Activated T-helper 2 cell treated with anti-CD3 and anti-CD28 coated beads, Interferon-gamma antibody, Interleukin-2, Interleukin-4, amounts not matched to agents 10 μg/mL and 5 μg/mL and 100 μg/mL, durations not matched to agents 14 hours and 24 hours and 36 hours (primary cell): ENCODE measurements at places on chromosomes 16 and 17. TPM values are rescaled to one million over a fixed set of nuclear protein-coding genes. Genes with fewer than 3 reads are reported as not detected.

- no peak overlapping the region for H3K27ac ChIP-seq
- no peaks in the 10 kb centered on the region for H3K27me3 ChIP-seq
- no peaks in the 10 kb centered on the region for H3K36me3 ChIP-seq
- H3K4me1 ChIP-seq: no peaks in the 10 kb centered on the region
- H3K4me3 ChIP-seq: no peak overlapping the region
Measured at GRCh38 chr16:35196313-35196712, 1736.9 kb downstream of the TP53TG3F start.

- H3K27me3 ChIP-seq: peaks cover 9% of the 10 kb centered on the region
- no peaks in the 10 kb centered on the region for H3K36me3 ChIP-seq
- H3K4me1 ChIP-seq: no peaks in the 10 kb centered on the region
- no peak for DNase-seq
- no peak overlapping the region for H3K4me3 ChIP-seq
Measured at GRCh38 chr16:77569406-77569805, 134.6 kb upstream of the ADAMTS18 start.

DNA sequence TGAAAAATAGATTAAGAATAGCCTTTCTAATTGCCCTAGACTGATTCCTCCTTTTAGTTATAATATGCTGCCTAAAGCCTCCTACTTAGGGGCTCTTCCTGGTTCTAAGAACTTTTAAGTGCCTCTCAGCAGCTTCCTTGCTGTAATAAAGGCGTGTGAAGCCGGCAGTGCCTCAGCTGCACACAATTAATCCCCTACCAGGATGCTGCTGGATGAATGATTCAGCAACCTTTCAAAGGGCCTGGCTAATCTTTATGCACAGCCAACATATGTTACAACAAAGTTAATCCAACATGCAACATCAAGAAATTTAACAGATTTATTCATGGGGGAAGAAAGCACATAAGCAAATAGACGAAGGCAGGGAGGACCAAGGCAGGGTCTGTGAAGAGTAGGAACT, 145.2 kb downstream of the PMP22 start:
- no peaks in the 10 kb centered on the region for H3K27me3 ChIP-seq
- H3K4me3 ChIP-seq: no peak overlapping the region
- H3K27ac ChIP-seq: no peak overlapping the region
- no peak for DNase-seq

GRCh38 chr17:39939588-39940419, 12.3 kb downstream of the LRRC3C start:
- peak overlapping the region; percentile 38 for H3K4me3 ChIP-seq
- H3K27ac ChIP-seq: peak overlapping the region; percentile 80
- peaks cover 22% of the 10 kb centered on the region for H3K4me1 ChIP-seq
- H3K36me3 ChIP-seq: no peaks in the 10 kb centered on the region

DNA sequence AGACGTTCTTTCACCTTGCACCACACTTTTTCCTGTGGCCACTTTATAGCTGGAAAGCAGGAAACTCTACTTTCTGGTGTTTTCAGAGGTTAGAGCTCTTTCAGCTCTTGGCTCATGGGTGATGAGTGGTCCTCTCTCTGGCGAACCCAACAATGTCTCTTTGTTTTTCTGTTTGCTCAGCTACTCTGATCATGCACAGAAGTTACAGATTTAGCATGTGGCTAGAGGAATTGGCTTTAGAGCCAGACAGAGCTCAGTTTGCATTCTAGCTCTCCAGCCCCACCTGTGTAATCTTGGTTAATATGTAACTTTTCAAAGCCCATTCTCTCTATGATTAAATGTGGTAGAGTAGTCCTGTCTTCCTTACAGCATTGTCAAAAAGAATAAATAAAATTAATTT, 225.2 kb downstream of the HAPSTR1 start:
- H3K27ac ChIP-seq: no peak overlapping the region
- H3K4me1 ChIP-seq: no peaks in the 10 kb centered on the region
- H3K4me3 ChIP-seq: no peak overlapping the region
- H3K27me3 ChIP-seq: no peaks in the 10 kb centered on the region
- no peaks in the 10 kb centered on the region for H3K36me3 ChIP-seq

DNA sequence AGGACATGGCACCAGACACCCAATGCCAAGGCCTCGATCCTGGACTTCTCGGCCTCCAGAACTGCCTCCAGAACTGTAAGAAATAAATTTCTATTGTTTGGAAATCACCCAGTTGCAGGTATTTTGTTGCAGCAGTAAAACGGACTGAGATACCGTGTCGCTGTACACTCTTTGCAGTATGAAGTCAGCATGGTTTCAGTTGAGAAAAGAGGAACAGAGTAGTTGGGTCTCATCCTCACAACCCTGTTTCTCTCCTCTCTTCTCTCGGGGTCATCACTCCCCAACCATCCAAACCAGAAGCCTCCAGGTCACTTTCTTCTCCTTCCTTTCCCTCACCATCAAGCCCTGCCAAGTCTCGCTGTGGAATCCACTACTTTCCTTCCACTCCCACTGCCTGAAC, 77.8 kb downstream of the ADCY9 start:
- no peak overlapping the region for H3K4me3 ChIP-seq
- no peaks in the 10 kb centered on the region for H3K4me1 ChIP-seq
- no peak for DNase-seq
- H3K36me3 ChIP-seq: no peaks in the 10 kb centered on the region

GRCh38 chr17:40316571-40317344, 7.8 kb downstream of the RARA start:
- H3K27ac ChIP-seq: peak overlapping the region; percentile 5
- H3K27me3 ChIP-seq: no peaks in the 10 kb centered on the region
- H3K4me1 ChIP-seq: peaks cover 57% of the 10 kb centered on the region
- no peaks in the 10 kb centered on the region for H3K36me3 ChIP-seq
- H3K4me3 ChIP-seq: no peak overlapping the region

- no peak for DNase-seq
- H3K36me3 ChIP-seq: no peaks in the 10 kb centered on the region
- H3K27me3 ChIP-seq: no peaks in the 10 kb centered on the region
- peak overlapping the region; percentile 48 for H3K4me3 ChIP-seq
- H3K27ac ChIP-seq: peak overlapping the region; percentile 77
- H3K4me1 ChIP-seq: peaks cover 50% of the 10 kb centered on the region
Measured at GRCh38 chr16:85988723-85989313, 89.9 kb downstream of the IRF8 start.

- no peaks in the 10 kb centered on the region for H3K27me3 ChIP-seq
- no peak for DNase-seq
- no peak overlapping the region for H3K4me3 ChIP-seq
- peaks cover 14% of the 10 kb centered on the region for H3K4me1 ChIP-seq
Measured at GRCh38 chr16:85575920-85576319, 37.2 kb upstream of the GSE1 start.

- DNase-seq: no peak
- no peak overlapping the region for H3K4me3 ChIP-seq
- H3K4me1 ChIP-seq: peaks cover 25% of the 10 kb centered on the region
- peaks cover 23% of the 10 kb centered on the region for H3K36me3 ChIP-seq
- H3K27ac ChIP-seq: no peak overlapping the region
Measured at GRCh38 chr16:24035127-24035842, 199.5 kb downstream of the PRKCB start.

DNA sequence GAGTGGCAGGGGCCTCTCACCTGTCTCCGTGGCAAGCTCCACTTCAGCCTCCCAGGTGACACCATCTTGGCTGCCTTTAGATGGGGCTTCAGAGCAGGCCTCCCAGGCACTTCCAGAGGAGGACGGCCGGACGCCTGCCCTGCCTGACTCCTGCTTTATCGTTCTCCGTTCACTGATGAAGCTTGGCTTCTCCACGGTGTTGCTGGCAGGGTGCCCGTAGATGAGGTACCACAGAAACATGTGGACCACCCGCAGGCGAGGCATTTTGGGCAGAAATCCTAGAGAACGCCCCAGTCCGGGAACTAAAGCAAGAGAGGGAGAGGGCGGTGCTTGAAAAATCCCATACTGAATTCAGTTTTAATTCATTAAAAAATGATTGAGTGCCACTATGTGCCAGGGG, 54.5 kb downstream of the GTF3C1 start:
- no peak overlapping the region for H3K27ac ChIP-seq
- no peak overlapping the region for H3K4me3 ChIP-seq
- peaks cover 53% of the 10 kb centered on the region for H3K36me3 ChIP-seq
- H3K4me1 ChIP-seq: no peaks in the 10 kb centered on the region
- no peaks in the 10 kb centered on the region for H3K27me3 ChIP-seq
- DNase-seq: no peak

- H3K36me3 ChIP-seq: peaks cover 44% of the 10 kb centered on the region
- peak overlapping the region; percentile 86 for H3K4me3 ChIP-seq
- peaks cover 47% of the 10 kb centered on the region for H3K4me1 ChIP-seq
- H3K27ac ChIP-seq: peak overlapping the region; percentile 75
Measured at GRCh38 chr17:67244431-67245072, 444 bp downstream of the HELZ start.

- H3K27ac ChIP-seq: no peak overlapping the region
- H3K4me3 ChIP-seq: no peak overlapping the region
- no peak for DNase-seq
- no peaks in the 10 kb centered on the region for H3K36me3 ChIP-seq
- H3K27me3 ChIP-seq: no peaks in the 10 kb centered on the region
Measured at GRCh38 chr16:68257251-68257905, 6.9 kb upstream of the SLC7A6 start.

GRCh38 chr16:6969594-6969993, 363.1 kb upstream of the RBFOX1 start:
- no peaks in the 10 kb centered on the region for H3K27me3 ChIP-seq
- H3K36me3 ChIP-seq: no peaks in the 10 kb centered on the region
- no peaks in the 10 kb centered on the region for H3K4me1 ChIP-seq
- H3K27ac ChIP-seq: no peak overlapping the region
- no peak for DNase-seq

DNA sequence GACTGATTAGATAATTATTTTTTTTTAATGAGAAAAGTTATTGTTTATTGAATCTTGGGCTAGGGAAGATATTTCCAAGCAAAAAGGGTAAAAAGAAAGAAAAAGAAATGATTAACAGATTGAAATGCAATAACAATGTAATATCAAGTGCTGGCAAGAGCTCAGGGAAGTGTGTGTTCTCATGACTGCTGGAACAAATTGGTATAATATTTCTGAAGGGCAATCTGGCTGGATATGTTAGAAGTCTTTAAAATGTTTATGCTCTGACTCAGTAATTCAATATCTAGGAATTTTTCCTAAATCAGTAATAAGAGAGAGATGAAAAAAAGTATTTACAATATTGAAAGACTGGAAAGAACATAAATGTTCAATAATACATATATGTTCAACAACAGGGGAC, 7.6 kb upstream of the ZNF624 start:
- peaks cover 36% of the 10 kb centered on the region for H3K27me3 ChIP-seq
- no peaks in the 10 kb centered on the region for H3K4me1 ChIP-seq
- no peak overlapping the region for H3K27ac ChIP-seq
- H3K36me3 ChIP-seq: no peaks in the 10 kb centered on the region

- no peak overlapping the region for H3K27ac ChIP-seq
- DNase-seq: no peak
- no peaks in the 10 kb centered on the region for H3K27me3 ChIP-seq
- no peak overlapping the region for H3K4me3 ChIP-seq
- H3K4me1 ChIP-seq: no peaks in the 10 kb centered on the region
- no peaks in the 10 kb centered on the region for H3K36me3 ChIP-seq
Measured at GRCh38 chr16:86862595-86863280, 284.4 kb downstream of the FOXL1 start.

- H3K36me3 ChIP-seq: no peaks in the 10 kb centered on the region
- H3K4me3 ChIP-seq: no peak overlapping the region
- H3K27me3 ChIP-seq: no peaks in the 10 kb centered on the region
- H3K4me1 ChIP-seq: no peaks in the 10 kb centered on the region
- no peak for DNase-seq
Measured at GRCh38 chr16:88343271-88343791, 39.4 kb upstream of the ZNF469 start.

DNA sequence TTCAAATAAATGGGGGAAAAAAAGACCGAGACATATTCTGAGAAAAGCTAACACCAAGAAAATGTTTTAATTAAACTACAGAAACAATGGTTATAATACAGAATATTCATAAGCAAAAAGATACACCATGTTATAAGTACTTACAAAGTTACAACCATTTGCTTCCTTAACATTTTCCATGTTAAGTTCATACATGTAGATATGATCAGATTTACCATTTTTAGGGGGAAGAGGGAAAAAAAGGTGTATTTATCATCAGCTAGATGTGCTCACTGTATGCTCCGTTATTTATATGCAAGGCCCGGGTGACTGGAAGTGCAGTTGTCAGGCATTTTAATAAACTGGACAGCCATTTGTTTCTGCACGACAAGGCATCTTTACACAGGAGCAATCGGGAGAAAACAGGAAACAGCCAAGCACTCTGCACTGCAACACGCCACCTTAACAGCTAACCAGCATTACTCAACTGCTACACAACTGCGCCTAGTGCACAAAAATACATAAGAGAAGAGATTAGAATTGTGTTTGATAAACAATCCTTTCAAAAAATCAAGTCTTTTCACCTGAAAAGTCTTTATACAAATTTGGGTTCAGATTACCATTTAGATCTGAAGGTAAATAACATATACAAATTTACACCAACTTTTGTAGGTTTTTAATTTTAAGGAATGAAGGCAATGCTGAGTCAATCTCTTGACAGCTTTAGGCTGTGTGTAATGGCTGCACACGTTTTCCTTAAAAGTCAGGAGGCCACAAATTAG, 2.9 kb downstream of the SRSF2 start:
- no peak for DNase-seq
- H3K4me1 ChIP-seq: peaks cover 38% of the 10 kb centered on the region
- peaks cover 70% of the 10 kb centered on the region for H3K36me3 ChIP-seq
- H3K4me3 ChIP-seq: peak overlapping the region; percentile 97

GRCh38 chr16:77408607-77409006, 26.2 kb downstream of the ADAMTS18 start:
- no peak overlapping the region for H3K4me3 ChIP-seq
- no peaks in the 10 kb centered on the region for H3K36me3 ChIP-seq
- peaks cover 3% of the 10 kb centered on the region for H3K4me1 ChIP-seq
- peaks cover 14% of the 10 kb centered on the region for H3K27me3 ChIP-seq
- DNase-seq: no peak
- H3K27ac ChIP-seq: no peak overlapping the region

GRCh38 chr17:76947771-76948170, 79.6 kb downstream of the MGAT5B start:
- H3K4me3 ChIP-seq: no peak overlapping the region
- H3K27me3 ChIP-seq: no peaks in the 10 kb centered on the region
- no peak overlapping the region for H3K27ac ChIP-seq
- DNase-seq: no peak
- no peaks in the 10 kb centered on the region for H3K36me3 ChIP-seq

GRCh38 chr16:84913315-84913714, 93.5 kb downstream of the CRISPLD2 start:
- no peak for DNase-seq
- H3K4me3 ChIP-seq: no peak overlapping the region
- no peak overlapping the region for H3K27ac ChIP-seq

GRCh38 chr16:75329943-75330342, 78.5 kb upstream of the BCAR1 start:
- no peak overlapping the region for H3K4me3 ChIP-seq
- peaks cover 4% of the 10 kb centered on the region for H3K36me3 ChIP-seq
- H3K4me1 ChIP-seq: peaks cover 12% of the 10 kb centered on the region

- H3K36me3 ChIP-seq: peaks cover 49% of the 10 kb centered on the region
- no peak for DNase-seq
- H3K27ac ChIP-seq: peak overlapping the region; percentile 86
- peak overlapping the region; percentile 88 for H3K4me3 ChIP-seq
Measured at GRCh38 chr17:78126895-78127238, 1.7 kb downstream of the TMC6 start.

Gene OR3A3
- total RNA-seq: not detected in 2 replicates

Gene TNP2
- total RNA-seq: not detected in 2 replicates

Gene CD300LB
- total RNA-seq: not detected in 2 replicates

Gene ABCA8
- not detected in 2 replicates for total RNA-seq

Gene CRYBA1
- not detected in 2 replicates for total RNA-seq

Gene TMEM101
- total RNA-seq: 29.5 and 29.9 TPM in 2 replicates

Gene IRX5
- total RNA-seq: 0.34 and 0.57 TPM in 2 replicates

Gene SPHK1
- 16.0 and 16.4 TPM in 2 replicates for total RNA-seq

Gene TRIM65
- total RNA-seq: 42.8 and 45.6 TPM in 2 replicates

Gene TP53TG3B
- total RNA-seq: not detected in 2 replicates

Gene ANKRD40CL
- total RNA-seq: not detected in 2 replicates

Gene ALDH3A1
- not detected in 2 replicates for total RNA-seq

Gene FBXW10B
- total RNA-seq: 0.46 and 0.55 TPM in 2 replicates

Gene BRIP1
- total RNA-seq: 16.4 and 16.9 TPM in 2 replicates

Gene APOBR
- 7.7 and 7.8 TPM in 2 replicates for total RNA-seq
